Posterior vena cava (tissue), 2 donors: ENCODE measurements at places on chromosomes 16 and 17. TPM values are rescaled to one million over a fixed set of nuclear protein-coding genes. Genes with fewer than 3 reads are reported as not detected.
A peak's percentile ranks its signal among the peaks of the same experiment; 100 is the strongest.

DNA sequence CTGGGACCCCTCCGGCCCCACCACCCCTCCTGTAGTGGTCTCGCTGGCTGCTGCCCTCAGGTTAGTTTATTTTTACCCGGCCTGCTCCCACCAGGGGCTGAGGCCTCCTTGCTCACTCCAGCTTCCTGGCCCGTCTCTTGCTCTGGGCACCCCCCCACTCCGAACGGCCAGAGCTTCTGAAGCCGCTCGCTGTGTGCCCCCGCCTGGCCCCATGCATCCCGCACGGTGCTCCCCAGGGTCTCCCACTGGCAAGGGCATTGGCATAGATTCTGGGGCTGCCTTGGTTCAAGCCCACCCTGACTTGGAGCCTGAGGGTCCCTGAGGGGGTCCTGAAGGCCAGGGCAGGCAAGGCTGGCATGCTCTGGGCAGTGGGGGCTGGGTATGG is 186.4 kb downstream of the SEC14L1 start:
- DNase-seq, result no peak

Gene FAM171A2
- total RNA-seq, result 0.43 TPM

DNA sequence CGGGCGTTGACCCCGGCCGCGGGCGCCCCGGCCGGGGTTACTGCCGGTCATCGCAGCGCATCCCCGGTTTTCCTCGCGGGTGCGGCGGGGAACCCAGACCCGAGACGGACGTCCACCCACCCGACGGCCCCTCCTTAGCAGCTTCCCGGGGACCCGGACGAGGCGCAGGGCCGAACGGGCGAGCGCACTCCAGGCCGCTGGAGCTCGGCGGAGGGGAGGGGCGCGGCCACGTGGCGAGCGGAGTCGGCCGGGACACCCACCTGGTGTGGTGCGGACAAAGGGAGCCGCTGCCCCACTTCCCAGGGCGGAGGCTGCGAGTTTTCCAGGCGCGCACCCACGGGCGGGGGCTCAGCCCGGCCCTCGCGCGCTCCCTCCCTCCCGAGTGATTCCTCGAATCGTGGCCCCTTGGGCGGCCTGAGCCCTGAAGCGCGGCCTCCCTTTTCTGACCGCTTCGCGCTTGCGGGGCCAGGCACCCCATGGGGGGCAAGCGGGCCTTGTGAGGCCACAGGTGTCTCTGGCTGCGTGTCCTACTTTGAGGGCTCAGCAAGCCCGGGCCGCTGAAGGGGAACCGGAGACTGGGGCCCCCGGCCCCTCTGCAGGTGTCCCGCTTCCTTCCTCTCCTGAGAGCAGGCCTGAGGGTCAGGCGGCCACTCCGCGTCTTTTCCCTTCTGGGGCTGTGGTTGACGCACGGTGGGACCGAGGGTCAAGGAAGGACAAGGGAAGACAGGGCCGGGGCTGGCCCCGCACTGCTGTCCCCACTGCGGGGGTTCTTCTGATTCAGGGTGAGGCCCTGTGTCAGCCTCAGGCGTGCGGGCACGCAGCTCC is 1.1 kb upstream of the FASN start:
- no peak for DNase-seq

Gene ADAM11
- total RNA-seq, result 0.29 TPM

Gene CLDN7
- total RNA-seq, result 1.6 TPM

DNA sequence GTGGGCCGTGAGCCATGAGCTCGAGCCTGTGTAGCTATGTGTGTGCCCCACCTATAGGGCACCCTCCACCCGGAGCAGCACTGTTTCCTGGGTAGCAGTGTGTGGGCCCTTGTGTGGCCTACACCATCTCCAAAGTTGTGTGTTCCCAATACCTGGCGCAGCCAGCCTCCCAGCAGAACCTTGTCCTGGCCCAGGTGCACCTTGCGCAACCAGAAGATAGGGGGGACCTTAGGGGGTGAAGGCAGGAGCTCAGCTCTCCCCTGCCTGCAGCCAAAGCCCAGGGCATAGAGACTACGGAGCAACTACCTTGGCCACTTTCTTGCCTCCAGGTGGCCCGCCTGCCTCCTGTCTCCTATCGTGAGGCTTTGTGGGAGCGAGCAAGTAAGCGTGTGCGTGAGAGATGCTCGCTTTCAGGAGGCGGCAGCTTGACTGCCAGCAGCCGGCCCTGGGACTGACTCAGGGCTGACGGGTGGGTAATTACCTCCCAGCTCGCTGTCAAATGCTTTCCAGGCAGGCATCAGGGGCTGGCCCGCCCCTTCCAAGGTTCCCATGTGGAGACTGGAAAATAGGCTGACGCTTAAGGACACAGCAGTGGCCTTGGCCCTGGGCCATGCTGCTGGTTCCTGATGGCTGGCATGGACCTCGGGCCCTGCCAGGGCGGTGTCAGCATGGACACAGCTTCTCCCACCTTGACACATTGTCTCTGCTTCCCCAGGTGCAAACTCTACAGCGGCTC is 19.0 kb downstream of the TRAF7 start:
- no peak for DNase-seq

Gene CLEC19A
- not detected for total RNA-seq

GRCh38 chr17:56175299-56175955 is 22.2 kb downstream of the ANKFN1 start:
- DNase-seq, result no peak

DNA sequence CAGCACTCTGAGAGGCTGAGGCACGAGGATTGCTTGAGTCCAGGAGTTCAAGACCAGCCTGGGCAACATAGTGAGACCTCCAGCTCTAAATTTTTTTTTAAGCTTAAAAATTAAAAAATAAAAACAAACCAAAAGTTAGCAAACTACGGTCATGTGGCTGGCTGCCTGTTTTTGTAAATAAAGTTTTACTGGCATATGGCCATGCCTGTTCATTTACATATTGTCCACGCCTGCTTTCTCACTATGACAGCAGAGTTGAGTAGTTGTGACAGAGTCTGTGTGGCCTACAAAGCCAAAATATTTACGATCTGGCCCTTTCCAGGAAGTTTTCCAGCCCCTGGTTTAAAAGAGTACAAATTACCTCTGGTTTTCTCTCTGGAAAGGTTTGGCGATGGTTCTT is 3.3 kb downstream of the SLX4 start:
- peak; percentile 4 for DNase-seq

DNA sequence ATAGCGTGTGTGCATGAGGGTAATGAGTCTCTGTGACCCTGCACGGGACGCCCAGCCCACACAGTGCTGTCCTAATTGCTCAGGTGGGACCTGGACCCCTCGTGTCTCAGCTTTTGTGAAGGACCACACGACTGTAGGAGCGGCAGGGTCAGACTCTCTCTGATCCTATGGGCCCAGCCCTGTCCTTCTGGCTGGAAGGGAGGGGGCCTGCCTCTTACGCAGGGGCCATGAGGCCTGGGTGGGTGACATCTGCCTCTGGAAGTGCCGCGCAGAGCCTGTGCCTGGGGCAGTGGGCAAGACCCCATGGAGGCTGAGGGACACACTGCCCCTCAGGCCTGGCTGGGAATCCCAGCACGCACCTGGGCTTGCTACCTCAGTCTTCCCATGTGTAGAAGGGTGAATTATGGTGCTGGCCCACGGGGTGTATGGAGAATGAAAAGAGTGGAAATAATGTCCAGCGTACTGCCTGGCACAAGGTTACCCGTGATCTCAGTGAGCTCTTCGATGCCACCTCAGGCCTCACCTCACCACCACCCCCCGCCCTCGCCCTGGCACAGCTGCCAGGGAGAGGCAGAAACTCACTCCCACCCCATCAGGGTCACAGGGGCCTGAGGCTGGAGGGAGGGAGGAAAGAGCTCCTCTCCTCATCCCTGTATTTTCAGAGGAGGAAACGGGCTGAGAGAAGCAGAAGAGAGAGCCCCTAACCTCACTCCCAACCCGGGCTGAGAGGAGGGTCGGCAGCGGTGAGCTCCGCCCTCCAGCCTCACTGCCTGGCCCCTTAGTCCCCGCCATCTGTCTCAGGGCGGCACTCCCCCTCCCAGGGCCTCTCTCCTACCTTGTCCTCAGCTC is 27.1 kb upstream of the DBNDD1 start:
- no peak for DNase-seq

Gene RUNDC3A
- total RNA-seq, result 0.83 TPM

DNA sequence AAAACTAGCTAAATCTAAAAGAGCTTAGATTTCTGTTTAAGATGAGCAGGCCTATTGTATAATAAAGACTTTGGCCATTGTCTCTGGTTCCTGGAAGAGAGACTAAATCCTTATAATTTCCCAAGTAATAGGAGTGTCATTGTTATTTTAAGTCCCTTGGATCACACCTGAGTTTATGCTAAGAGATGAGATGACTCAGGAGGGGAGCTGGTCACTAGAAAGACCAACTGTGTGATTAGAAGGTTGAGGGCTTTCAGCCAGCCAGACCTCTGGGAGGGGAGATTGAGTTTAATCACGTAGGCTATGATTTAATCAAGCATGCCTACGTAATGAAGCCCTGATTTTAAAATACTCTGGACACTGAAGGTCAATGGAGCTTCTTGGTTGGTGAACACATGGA is 156.9 kb upstream of the C17orf78 start:
- DNase-seq, result no peak

Gene KARS1
- total RNA-seq, result 75.0 TPM

- DNase-seq, result no peak
Measured at GRCh38 chr16:69003500-69003899, 102.0 kb upstream of the HAS3 start.

DNA sequence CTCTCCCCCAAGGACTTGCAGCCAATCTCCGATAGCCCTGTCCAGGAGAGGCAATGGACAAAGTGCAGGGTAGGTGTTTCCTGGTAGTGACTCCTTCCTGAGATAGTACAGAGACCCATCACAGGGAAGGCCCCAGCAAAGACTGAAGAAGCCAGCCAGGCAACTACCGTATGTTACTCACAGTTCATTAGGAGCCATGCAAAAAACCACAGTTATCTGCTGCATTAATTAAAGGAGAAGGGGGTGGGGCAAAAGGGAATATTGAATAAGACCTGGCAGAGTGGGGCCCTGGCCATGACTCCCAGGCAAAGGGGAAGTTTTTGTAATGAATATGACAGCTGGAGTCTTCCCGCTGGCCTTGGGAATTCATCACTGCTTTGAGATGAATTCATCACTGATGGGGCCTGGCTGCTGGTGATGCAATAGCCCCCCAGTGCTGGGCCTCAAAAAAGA is 2.5 kb upstream of the SLC13A2 start:
- DNase-seq, result no peak

Gene TAT
- not detected for total RNA-seq

Gene KRT12
- total RNA-seq, result not detected
